ENCODE measurements at places on chromosomes 4 and X.

DNA sequence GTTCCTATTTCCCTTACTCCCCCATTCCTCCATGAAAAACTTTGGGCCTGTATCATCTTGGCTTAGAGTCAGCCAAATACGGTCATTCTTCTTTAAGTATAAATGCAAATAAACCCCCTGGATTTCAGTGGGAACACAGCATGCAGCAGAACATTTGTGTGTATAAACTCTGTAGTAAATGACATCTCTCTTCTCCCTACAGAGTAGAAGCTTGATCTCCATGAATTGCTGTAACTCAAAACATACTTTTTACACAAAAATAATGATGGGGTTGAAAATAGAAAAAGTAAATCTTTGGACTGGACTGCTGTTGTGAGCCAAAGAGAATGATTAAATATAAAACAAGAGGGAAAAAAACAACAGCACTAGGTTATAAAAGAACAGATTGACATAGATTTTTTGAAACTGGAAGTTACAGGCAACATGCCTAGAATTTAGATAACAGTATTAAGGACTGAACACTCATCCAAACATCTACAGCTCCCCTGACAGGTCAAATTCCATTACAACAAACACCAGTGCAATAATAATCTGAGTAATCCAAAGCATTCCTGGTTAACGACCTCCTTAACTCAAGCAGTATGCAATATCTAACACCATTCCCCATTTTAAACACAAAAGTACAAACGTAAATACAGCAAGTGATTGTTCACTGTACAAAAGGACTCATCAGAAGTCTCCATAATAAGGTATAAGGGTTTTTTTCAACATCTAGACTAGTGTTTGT lies 30.7 kb downstream of the TSPAN5 start:
- no peak for DNase-seq

DNA sequence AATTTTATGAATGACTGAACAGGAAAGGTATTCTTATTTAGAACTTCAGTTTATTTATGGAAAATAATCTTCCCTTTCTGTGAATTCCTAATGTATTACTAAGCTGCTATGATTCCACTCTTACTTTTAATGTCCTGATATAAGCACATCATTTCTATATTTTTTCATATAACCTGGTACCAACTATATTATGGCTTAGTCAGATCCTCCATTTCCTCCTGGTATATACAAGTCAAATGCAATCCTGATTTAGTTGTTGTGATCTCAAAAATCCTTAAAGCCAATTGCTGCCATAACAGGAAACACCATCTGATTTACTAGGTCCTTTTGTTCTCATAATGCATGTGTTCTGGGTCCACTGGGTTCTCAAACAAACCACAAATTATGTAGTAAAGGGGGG lies 26.8 kb downstream of the TRMT2B start:
- no peak for DNase-seq

GRCh38 chr4:8182858-8183725 lies 16.0 kb upstream of the SH3TC1 start:
- no peak for DNase-seq

GRCh38 chr4:72909461-72909860 lies 160.1 kb downstream of the COX18 start:
- DNase-seq = no peak

- DNase-seq = no peak
Observed at GRCh38 chr4:165766018-165766417, 107.0 kb upstream of the TLL1 start.

- DNase-seq = no peak
Observed at GRCh38 chrX:32987142-32987541, 224.2 kb downstream of the DMD start.

DNA sequence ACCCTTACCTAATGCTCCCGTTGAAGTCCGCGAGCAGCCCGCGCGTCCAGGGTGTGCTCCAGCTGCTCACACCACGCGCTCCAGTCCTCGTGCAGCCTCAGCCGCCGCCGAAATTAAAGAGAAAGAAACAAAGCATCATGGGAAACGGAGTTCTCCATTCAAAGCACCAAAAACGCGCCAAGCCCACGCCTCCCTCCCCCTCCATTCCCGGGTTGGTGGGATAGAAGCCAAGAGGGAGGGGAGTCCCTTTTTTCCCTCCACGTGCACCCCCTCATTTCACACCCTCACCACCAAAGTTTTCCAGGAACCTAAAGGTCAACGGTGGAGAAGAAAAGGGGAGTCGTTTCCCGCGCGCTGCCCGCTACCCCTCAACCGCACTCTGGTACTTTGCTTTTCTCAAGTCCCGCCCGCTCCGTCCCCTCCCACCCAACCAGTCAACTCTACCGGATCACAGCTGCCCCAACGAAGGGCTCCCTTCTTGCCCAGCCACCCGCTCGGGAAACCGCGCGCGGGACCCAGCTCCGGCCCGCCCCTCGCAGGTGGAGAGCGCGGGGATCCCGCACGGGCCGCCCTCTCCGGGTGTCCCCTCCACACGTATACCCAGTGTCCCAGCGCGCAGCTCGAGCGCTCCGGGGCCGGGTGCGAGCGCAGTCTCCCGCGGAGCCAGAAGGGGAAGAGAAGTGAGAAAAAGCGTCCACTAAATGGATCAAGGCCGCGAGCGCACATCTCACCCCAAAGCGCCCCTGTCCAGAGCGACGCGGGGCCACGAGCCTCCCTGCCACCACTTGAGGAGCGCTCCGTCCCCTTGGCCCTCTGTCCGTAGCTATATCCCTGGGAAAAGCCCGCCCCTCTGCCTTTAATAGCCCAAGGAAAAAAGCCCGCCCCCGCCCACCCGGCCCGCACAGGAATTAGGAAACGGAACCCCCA lies 65.1 kb upstream of the CCDC160 start:
- no peak for DNase-seq

DNA sequence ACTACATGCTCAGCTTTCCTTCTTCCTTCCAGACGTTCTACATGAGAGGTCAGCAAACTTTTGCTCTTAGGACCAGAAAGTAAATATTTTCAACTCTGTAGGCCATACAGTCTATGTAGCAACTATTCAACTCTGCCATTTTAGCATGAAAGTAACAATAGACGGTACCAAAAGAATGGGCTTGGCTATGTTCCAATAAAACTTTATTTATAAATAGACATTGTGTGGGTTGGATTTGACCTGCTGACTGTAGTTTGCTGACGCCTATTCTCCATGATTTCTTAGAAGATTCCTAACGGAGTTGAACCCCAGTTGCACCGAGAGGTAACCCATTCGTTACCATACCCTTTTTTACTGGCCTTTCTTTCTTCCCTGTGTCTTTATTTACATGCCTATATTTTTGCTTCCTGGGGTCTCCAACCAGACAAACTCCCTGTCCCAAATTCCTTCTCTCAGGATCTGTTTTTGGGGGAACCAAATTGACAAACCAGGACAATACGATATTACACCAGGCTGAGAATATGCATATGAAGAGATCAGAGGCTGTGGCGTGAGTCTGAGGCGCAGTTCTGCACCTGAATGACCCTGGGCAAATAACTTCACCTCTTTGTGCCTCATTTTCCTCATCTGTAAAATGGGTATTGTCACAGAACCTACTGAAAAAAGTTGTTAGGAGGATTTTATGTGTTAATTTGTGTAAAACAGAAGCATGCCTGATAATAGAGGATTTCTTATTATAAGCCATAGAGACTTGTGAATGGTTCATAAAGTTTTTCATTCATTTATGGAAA lies 10.4 kb upstream of the PTTG2 start:
- no peak for DNase-seq

DNA sequence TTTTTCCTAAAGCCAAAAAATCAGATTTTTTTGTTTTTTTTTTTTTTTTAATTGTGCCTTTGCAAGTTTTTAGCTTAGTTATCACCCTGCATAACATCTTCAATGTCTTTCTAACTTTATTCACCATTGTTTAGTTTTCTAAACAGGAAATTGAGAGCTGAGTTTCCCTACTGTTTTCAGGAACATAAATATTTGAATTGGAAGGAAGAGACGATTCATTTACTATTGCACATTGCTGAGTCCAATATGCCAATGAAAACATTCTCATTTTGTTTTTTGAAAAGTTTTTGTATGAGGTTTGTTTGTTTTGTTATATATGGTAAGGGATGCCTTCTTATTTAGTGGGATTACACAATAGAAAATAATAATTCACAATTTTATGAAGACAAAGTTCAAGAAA lies 148.4 kb downstream of the ANKRD50 start:
- no peak for DNase-seq

GRCh38 chrX:142978130-142978684 lies 47.5 kb upstream of the SPANXN4 start:
- DNase-seq = no peak

DNA sequence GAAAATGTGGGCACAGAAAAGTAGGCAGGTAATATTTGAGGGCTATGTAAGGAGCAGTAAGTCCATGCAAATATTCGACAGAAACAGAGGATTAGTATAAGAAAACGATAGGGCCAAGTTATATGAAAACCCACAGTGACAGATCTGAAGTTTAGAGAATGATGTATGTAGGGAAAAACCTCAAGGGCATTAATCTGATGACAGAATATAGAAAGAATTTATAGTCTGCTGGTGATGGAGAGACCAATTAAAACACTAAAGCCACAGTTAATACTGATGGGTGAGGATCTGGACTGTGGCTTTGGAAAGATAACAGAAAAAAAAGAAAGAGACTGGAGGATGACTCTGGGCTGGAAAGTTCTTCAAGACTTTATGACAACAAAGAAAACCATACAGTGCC lies 169.7 kb downstream of the PALLD start:
- no peak for DNase-seq

GRCh38 chr4:141410839-141411238 lies 190.1 kb downstream of the ZNF330 start:
- no peak for DNase-seq

DNA sequence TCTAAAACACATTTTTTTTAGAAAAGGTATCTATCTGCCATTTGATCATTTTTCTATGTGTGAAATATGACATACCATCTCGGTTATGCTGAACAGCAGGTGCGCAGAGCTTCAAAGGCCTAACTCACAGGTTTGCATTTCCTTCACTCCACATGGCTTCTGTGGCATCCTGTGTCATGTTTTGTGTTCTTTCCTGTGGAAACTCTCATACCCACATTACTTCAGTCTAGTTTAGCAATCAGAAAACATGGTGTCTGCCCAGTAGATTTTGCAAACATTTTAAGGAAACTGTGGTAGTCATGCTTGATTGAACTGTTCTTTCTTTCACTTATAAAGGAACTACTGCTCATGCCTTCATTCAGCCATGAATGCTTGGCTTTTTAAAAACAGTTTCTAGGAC lies 11.3 kb upstream of the ARAP2 start:
- peak; percentile 85 for DNase-seq

GRCh38 chrX:15855568-15856221 lies 1.1 kb upstream of the AP1S2 start:
- no peak for DNase-seq

DNA sequence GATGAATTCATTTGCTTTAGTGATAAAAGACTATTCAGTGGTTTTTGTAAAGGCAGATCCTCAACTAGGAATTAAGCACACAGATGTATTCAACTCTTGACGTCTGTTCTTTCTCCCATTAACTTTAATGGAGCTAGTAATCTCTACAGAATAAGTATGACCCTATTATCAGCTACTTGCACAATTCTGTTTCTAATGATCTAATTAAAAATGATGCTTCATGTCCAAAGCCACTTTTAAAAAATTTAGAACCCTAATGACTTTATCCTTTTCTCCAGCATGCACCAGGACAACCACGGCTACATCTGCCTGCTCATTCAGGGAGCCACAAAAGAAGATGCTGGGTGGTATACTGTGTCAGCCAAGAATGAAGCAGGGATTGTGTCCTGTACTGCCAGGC lies 85.4 kb downstream of the CBR4 start:
- DNase-seq = no peak

DNA sequence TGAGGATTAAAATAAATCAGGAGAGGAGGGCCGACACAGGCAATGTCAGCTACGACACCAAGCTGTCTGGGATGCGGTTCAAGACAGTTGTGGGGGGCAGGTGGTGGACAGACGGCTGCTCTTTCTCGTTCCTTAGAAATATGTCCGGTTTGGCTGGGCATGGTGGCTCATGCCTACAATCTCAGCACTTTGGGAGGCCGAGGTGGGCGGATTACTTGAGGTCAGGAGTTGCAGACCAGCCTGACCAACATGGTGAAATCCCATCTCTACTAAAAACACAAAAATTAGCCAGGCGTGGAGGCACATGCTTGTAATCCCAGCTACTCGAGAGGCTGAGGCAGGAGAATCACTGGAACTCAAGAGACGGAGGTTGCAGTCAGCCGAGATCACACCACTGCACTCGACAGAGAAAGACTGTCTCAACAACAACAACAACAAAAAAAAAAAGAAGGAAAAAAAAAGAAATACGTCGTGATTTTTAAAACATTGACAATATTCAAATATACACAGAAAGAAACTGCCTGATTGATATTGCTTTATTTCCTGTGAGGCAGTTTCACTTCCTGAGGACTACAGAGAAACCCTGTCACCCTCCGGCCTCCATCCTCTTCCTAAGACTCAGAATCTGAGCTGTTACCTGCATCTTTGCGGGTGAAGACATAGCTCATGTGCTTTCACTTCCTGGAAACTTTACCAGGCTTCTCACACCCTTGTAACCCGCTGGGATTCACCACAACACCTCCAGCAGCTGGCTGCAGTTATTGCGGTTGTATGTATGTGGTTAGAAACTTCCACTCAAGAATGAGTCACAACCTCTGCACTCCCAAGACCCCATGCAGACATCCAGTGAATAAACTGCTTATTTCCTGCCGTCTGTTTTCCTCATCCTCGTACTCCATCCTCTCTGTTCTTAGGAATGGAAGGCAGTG lies 63.8 kb upstream of the STS start:
- peak; percentile 82 for DNase-seq

DNA sequence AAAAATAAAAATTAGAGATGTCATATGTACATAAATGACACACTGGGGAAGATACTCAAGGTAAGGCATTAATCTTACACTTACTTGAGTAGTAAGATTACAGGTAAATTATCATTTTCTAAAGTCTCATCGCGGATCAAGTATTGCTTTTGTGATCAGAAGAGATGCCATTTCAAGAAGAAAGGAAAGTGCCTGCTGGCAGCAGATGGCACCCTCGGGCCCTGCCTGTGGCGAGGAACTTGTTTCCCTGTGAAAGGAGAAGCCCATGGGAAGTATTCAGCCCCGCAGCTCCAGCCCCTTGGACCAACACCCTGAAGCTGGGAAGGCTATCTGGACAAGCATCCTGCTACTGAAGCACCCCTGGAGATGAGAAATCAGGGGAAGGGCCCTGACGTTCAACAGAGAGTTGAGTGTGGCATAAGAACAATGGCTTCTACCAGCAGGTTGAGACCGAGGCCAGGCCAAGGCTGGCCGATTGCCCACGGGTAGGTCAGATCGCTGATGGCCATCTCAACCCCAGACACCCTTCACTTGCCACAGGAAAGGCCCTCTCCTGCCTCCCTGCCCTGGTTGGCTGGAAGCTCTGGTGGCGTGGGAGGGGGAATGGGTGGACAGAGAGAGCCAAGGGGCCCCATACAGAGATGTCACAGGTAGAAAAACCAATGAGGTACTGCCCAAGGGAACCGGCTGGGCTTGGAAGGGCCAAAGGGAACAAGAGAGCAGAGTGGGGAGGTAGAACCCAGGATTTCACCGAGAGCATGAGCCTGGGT lies 18.8 kb upstream of the MXD4 start:
- no peak for DNase-seq

Data from CD4-positive, alpha-beta T cell treated with Interleukin-6 at 100 ng/mL for 8 hours (primary cell).